ENCODE measurements at places on chromosomes 11 and 22.

DNA sequence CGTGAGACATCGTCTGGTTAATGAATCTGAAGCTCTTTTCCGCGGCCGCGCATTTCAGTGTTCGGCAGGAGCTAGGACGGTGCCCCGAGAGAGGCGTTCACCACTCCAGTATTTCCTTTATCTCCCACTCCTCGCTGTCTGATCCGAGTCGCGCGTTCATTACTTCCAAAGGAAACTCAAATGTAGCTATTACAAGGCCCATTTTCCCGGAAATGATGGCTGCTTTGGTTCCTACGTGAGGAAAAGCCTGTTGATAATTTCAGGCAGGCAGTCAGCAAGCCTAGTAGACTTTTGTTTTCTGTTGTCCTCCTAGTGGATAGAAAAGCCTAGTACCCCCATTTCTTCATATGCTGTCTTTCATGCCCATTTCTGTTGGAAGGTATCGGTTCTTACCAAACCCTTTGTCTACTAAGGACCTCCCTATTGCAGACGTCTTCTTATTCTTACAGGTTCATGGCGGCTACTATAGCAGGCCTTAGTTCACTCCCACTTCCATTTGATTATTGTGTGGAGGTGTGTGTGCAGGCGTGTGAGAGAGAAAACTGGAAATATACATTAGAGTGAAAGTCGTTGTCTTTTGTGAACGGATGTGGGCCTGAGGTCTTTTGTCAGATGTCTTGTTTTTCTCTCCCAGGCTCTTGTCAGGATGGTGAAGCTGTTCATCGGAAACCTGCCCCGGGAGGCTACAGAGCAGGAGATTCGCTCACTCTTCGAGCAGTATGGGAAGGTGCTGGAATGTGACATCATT lies 737 bp downstream of the RBM4 start:
- no peak for DNase-seq

- DNase-seq, result no peak
Measured at GRCh38 chr22:40107851-40108378, 69.8 kb upstream of the TNRC6B start.

DNA sequence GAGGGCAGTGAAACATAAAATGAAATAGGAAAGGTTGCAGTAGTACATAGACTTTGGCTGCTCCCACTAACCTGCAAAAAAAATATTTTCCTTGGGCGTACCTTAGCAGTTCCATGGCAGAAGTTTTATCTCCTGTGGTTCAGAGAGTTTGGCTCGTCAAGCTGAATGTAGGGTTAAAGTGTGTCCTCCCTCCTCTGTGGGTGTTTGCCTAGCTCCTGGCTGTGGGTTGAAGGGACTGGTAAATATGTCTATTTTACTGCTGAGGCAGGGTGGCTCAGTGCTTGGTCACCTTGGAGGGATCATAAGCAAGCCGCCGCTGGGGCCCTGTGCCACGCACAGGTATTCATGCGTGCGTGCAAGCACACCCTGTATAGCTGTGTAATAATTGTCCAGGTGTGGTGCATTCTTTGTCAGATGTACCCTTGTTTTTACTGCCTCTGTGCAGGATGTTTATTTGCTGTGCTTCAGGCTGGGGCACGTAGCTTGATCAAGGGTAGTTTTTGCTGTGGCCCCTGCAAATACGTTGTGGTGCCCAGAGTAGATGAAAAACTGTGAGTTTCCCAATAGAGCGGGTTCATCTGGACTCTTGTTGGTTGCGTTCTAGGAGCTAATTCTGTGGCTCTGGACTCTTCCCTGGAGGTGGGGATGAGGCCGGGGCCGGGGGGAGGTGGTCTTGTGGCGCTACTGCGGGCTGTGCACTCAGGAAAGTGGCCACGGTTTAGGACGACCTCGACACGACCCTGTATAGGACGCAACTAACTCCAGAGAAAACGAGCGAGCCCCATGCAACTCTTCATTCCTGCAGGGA lies 732 bp upstream of the SORL1 start:
- DNase-seq, result no peak

- DNase-seq, result no peak
Measured at GRCh38 chr22:36929621-36930020, 16.2 kb downstream of the CSF2RB start.

DNA sequence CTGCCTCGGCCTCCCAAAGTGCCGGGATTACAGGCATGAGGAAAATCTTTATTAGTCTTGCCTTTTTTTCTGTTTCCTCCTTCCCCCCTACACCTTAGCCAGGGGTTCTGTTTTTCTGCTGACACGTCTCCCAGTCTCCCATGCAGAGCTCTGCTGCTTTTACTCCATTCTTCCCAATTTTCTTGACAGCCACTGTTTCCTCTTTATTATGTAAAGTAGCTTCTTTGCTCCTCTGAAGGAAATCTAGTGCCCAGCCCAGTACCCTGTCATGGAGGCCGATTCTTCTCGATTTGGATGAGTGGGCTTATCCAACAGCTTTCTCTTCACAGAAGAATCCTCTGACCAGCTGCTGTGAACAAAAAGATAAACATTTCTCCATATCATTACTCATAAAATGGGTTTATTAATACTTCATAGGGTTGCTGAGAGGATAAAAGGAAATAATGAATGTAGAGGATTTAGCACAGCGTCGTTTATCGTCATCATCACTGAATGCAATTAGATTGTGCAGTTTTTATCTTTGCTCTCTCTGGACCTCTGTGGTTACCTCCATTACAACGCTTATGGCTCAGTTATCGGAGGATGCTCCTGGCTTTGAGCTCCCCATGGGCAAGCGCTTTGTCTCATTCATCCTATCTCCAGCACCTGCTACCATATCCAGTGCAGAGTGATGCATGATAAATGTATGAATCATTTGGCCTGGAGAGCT lies 375.6 kb upstream of the C11orf87 start:
- no peak for DNase-seq

- DNase-seq, result no peak
Measured at GRCh38 chr11:16859651-16860050, 121.2 kb downstream of the C11orf58 start.

DNA sequence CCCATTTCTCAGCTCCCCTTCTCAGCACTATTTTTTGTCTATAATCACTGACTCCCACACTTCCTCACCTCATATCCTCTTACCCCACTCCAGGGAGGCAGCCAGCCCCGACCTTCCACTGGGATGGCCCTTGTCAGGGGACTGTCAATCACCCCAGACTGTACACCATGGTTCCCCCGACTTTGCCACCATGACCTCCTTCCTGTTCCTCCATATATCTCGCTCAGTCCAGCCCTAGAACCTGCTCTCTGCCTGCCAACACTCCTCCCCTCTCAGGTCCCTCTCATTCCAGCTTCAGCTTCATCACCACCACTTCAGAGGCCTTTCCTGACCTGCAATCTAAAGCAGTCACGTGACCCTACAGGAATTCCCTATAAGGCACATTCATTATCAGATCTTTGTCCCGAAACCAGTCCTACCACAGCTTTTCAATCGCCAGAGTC lies 16.5 kb downstream of the PRPF19 start:
- DNase-seq, result no peak

- DNase-seq, result no peak
Measured at GRCh38 chr11:68528630-68529029, 68.1 kb downstream of the PPP6R3 start.

GRCh38 chr11:82718821-82719220 lies 14.8 kb downstream of the FAM181B start:
- DNase-seq, result no peak

DNA sequence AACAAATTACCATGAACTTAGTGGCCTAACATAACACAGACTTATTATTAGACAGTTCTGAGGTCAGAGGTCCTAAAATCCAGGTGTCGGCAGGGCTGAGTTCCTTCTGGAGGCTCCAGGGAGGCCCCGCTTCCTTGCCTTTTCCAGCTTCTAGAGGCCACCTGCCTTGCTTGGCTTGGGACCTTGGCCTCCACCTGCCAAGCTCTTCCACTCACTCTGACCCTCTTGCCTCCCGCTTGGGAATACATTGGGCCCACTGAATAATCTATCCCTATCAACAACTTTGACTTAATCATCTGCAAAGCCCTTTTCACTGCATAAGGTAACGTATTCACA lies 3.2 kb upstream of the MS4A10 start:
- DNase-seq, result no peak

DNA sequence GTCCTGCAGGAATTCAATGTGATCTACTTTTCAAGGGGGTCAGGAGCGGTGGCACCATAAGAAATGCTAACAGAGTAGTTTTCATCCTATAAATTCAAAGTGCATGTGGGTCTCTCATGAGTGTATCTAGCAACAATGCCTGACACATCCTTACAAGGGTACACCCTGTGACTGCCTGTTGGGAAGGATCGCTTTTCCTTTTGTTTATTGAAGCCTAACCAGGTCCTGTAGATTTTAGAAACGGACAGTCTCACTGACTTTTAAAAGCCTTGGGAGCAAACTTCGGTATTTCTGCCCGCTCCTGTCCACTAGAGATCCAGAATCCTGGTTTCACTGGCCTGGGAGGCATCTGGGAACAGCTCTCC lies 102.4 kb downstream of the MICAL2 start:
- DNase-seq, result no peak
